Cardiac fibroblast (primary cell): ENCODE measurements at places on chromosomes 2 and 18.

GRCh38 chr2:174778085-174778981 is 14.1 kb upstream of the CHRNA1 start:
- DNase-seq: peak; percentile 98

DNA sequence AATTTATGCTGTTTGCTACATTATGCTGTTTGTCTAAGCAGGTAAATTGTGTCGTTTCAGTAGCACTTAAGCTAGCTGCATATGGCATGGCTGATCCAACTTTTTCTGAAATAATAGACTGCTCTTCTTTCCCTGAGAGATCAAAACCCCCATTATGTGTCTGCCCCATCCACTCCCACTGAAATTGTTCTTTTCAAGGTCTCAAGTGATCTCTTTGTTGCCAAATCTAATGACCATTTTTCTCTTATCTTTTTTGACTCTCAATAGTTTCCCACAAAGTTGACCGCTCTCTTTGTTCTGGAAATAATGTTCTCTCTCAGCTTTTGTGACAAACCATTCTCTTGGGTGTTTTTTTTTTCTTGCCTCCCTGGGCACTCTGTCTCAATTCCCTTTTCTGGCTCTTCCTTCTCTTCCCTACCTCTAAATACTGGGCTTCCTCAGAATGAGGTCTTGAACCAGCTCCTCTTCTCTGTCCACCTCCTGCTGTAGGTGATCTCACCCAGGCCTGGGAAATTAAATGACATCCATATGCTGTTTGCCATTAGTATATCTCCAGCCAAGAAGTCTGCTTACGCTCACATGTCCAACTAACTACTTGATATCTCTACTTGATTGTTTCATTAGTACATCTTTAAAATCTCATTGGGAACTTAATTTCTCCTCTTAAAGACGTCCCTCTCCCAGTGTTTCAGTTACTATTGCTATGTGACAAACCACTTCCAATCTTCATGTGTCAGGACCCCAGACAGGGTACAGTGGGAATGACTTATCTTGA is 107.3 kb upstream of the TLK1 start:
- no peak for DNase-seq

- DNase-seq: no peak
These were observed 56.0 kb upstream of the LRPPRC start for GRCh38 chr2:44051593-44052347.

DNA sequence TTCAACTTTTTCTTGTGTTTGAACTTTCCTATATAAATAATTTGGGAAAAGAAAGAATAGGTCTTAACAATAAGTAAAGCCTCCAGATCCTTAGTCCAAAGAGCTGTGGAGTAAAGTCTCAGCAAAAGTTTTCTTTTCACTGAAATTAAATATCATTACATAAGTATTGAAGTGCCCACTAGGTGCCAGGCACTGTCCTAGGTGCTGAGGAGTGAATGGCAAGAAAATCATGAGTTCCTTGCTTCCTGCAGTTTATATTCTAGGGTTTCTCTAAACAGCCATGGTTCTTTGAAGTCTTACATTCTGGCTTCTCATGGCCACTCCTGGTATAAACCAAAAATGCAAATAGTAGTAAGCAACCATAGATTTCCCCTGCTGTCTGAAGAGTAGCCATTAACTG is 59.7 kb downstream of the SPP2 start:
- no peak for DNase-seq

- DNase-seq: no peak
These were observed 1005.1 kb upstream of the FAM98A start for GRCh38 chr2:34604164-34604563.

- DNase-seq: no peak
These were observed 53.4 kb upstream of the SALL3 start for GRCh38 chr18:78926243-78926615.

DNA sequence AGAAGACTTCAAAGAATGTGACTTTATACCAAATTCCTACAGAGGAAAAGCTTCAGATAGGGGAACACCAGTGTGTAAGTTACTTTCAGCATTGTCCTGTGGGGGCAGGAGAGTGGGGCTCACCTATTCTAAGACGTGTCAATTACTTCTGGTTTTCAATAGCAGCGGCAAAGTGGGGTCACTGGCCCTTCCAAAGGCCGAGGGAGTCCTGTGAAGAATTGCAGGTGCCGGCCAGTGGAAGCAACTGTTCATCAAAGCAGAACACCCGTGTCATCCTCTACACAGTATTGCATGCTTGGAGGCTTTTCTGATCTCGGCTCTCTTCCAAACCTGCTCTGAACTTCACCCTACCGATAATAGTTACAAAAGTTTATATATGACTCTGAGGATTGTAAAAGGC is 1176.5 kb upstream of the TMEFF2 start:
- no peak for DNase-seq

DNA sequence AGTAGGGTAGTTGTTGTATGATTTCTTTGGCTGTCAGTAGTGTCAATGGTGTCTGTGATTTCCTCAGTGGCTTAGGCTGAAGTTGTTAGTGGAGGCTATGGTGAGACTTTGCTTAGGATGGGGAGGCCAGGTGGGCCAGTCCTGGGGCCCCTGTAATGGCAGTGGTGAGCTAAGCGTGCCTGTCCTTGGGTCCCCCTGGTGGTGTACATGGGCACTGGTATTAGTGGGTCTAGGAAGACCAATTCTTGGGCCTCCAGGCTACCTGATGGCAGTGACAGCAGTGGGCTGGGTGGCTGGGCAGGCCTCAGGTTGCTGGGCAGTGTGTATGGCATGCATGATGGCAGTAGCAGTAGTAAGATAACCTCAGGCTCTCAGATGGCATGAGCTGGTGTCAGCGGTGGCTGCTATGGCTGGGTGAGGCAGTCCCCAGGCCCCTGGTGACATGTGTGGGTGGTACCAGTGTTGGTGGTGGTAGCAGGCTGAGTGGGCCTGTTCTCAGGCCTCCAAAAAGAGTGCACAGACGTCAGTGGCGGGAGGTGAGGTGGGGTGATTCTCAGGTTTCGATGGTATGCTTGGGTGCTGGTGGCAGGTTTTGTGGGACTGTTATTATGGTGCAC is 103.2 kb downstream of the KLHL14 start:
- DNase-seq: no peak

GRCh38 chr2:208669394-208669793 is 262.8 kb downstream of the PTH2R start:
- DNase-seq: no peak

DNA sequence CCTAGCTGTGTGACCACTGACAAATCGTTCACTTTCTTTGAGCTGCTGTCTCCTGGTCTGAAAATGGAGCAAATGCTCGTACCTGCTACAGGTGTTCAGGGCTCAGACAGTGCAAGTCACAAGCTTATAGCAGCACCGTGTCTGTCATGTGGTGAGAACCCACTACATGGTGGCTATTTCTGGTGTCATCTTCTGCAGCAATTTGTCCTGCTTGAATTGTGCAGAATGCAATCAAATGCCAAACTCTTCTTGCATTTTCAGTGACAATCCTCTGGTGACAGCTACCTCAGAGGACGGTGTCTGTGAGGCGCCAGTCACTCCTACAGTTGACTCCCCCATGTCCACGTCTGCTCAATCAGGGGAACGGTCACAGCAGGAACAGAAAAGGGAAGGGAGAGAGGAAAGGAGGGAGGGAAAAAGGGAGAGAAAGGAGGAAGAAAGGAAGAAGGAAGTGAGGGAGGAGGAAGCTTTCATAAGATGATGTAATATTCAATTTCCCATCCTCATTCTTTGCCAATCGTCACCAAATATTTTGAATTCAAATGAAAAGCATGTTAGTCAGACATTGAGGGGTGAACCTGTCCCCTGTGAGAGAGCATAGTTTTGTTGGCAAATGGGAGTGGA is 122.2 kb downstream of the BCL2 start:
- no peak for DNase-seq

- peak; percentile 73 for DNase-seq
These were observed 285.6 kb downstream of the AGAP1 start for GRCh38 chr2:235779444-235779896.

- DNase-seq: no peak
These were observed 105.6 kb upstream of the ST3GAL5 start for GRCh38 chr2:85994421-85994777.

DNA sequence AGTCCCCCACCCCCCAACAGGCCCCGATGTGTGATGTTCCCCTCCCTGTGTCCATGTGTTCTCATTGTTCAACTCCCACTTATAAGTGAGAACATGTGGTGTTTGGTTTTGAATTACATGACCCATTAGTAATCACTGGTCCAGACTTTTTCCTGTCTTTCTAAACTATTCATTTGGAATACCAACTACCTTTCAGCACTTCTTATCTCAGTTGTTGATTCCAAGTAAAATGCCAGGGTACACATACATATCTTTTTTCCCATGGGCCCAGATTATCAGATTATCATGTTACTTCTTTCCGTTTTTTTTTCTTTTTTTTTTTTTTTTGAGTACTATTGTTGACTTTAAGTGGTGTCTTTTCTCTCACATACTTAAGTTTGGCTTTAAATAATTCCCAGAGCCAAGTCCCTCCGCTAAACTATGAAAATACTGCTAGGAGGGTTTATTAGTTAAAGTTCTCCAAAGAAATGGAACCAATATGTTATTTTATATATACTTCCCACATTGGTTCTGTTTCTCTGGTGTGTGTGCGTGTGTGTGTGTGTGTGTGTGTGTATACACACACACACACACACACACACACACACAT is 389.3 kb downstream of the IRS1 start:
- peak; percentile 67 for DNase-seq

DNA sequence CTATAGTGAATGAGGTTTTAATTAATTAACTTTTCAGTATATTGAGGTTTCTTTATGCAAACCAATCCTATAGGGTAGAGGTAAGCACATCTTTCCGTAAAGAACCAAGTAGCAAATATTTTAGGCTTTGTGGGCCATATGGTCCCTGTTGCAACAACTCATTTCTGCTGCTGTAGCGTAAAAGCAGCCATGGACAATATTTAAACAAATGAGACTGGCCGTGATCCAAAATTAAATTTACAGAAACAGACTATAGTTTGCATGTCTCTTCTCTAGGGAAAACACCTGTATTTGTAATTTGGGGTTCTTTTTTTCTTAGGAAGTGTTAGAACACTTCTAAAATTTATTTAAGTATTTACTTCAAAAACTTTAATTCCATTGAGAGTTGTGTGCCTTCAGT is 104.3 kb downstream of the KYNU start:
- DNase-seq: no peak

GRCh38 chr2:188478724-188479123 is 187.1 kb downstream of the GULP1 start:
- no peak for DNase-seq

DNA sequence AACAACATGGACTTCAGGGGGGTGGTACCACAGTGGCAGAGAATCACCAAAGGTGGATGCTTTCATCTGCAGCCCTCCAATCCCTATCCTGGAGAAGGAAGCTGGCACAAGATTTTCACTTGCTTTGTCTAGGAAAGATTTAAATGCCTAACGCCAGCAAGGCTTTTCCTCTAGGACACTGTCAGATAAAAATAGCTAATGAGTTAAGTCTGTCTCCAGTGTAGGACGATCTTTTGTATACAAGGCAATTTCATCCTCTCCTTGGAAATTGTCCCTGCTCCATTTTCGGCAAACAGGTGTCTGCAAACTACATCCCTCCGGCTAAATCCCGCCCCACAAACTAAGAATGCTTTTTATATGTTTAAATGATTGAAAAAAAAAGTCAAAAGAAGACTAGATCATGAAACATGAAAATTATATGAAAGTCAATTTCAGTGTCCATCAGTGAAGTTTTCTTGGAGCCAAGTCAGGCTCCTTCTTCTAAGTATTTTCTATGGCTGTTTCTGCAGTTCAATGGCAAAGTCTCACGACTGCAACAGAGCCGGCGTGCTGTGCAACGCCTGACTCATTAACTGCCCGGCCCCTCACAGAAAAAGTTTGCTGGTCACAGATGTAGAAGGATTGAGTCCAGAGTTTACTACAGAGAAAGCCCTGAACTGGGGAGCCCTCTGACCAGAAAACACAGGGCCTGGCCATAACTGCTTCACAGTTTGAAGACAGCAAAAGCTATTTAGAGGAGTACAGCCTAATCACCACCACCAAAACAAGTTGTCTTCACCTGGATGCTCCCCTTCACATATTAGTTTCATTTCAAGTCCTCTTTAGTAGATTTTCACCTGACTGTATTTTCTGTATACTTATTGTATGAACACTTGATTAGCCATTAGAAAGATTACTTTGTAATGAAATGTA is 52.3 kb downstream of the PIEZO2 start:
- DNase-seq: no peak

DNA sequence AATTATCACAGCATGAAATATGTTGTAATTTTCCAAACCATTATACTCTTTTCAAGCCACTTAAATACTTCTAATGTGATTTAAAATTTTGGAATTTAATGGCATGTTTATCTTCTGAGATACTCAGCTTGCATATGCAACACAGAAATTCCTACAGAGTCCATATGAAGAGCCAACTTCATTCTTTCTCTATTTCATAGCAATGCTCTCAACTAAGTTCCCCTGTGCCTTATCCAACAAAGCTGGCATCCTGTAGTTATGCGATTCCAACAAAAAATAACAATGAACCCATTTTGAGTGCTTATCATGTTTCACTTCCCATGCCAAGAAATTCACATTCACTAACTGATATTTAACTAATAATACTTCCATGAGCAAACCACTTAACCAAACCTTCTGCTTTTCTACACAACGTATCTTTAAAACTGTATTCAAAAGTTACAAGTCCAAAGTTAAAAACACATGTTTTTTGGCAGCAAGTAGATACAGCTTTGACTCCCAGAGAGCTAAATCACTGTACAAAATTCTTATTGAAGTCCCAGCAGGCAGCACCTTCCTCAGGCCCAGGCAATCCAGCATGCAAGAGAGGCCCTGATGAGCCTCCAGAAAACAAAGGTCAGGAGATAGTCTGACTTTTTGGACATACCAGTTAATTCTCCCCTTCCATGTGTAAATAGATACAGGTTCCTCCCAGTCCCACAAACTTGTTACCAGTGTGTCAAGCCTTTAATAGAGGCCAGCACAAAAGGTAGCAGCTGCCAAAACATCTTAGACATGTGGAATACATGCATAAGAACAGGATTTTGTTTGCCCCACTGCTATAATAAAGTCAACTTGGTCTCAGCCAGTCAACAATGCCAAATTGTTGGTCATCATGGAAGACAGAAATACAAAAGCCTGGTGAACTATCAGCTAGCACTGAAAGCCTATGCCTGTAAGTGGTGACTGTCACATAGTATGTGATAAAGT is 113.1 kb upstream of the WDR75 start:
- DNase-seq: peak; percentile 49

DNA sequence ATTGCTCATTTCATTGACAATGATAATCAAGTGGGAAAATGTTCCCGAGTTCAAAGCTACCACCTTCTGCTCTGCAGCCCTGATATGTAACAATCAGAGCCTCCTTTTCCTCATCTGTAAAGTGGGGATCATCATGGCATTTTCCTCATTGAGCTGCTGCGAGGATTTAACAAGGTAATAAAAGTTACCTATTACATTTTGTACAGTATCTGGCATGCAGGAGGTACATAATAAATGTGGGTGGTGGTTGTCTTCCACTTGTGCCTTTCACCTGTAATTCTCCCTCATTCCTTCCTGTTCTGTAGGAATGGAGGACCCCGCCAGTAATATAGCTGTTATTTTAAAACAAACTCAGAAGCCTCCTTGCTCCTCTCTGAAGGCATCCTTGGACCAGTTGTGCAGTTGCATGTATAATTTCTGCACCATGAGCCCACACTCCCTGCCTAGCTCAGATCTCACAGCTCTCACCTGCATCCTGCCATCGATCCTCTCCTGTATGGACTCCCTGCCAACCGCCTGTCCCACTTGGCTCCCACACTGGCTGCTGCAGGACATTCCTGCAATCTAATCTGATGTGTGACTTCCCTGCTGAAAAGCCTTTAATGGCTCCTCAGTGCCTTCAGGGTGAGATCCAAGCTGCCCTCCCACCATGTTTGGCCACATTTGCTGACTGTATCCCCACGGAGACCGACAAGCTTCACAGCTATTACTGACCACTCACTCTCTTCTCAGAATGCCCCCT is 350.4 kb downstream of the EN1 start:
- DNase-seq: no peak
